ENCODE measurements at places on chromosomes 11 and 22. TPM values are rescaled to one million over a fixed set of nuclear protein-coding genes. Genes with fewer than 3 reads are reported as not detected.

CRYAB gene
- total RNA-seq, result not detected

DNA sequence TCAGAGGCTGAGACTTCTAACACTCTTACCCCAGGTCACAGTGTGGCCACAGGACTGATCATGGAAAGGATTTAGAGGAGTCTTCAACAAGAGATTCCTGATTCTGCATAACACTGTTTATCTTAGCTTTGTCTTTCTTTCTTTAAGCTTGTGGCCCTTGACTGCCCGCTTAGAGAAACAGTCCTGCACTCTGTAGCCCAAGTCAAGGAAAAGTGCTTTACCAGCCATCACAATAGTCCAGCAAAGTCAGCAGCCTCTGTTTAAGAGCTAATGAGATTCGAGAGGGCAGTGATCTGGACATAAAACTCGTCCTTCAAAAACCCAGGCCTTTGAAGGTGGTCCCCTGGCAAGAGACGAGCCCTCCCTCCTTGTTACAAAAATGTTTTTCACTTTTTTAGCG is 30.0 kb downstream of the PRDM10 start:
- DNase-seq, result no peak

GRCh38 chr11:1988667-1989317 is 8.8 kb downstream of the H19 start:
- no peak for DNase-seq

TP53I11 gene
- 145 TPM for total RNA-seq

OR52H1 gene
- total RNA-seq, result 0.20 TPM

GRCh38 chr11:61602775-61603569 is 22.1 kb upstream of the SYT7 start:
- DNase-seq, result no peak

- DNase-seq, result no peak
Measured at GRCh38 chr11:125190566-125190965, 26.0 kb downstream of the PKNOX2 start.

- no peak for DNase-seq
Measured at GRCh38 chr11:6968816-6969215, 42.6 kb downstream of the ZNF215 start.

OOSP3 gene
- 0.29 TPM for total RNA-seq

GRCh38 chr22:45631841-45632238 is 39.8 kb upstream of the ATXN10 start:
- no peak for DNase-seq

WBP2NL gene
- total RNA-seq, result 6.8 TPM

GRCh38 chr22:43164636-43165035 is 13.3 kb downstream of the TSPO start:
- DNase-seq, result no peak
